ENCODE measurements at places on chromosomes 1 and 21.

DNA sequence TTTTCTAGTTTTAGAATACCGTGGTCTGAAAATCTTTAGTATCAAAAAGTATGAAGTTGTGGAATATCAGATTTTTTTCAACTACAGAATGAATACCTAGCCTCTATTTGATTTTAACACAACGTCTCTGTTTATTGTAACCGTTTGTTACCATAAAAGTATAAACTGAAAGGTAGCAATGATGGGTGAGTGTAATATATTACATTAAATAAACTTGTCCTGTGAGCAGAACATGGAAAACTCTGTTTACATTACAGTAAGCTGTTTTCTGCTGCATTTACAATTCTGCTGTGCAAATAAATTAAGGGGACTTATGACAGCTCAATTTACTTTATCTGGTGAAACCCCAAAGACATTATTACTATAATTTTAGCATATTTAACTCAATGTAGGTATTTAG lies 62.5 kb downstream of the CHRM3 start:
- no peak for DNase-seq

GRCh38 chr1:218693599-218693998 lies 348.5 kb downstream of the TGFB2 start:
- DNase-seq, result no peak

GRCh38 chr1:202319381-202320080 lies 22.2 kb downstream of the UBE2T start:
- no peak for DNase-seq

GRCh38 chr1:34779962-34780361 lies 1.1 kb upstream of the GJB3 start:
- DNase-seq, result no peak

GRCh38 chr1:152479792-152480595 lies 30.6 kb upstream of the LCE5A start:
- DNase-seq, result peak; percentile 89

- no peak for DNase-seq
These were observed 11.1 kb upstream of the CHI3L1 start for GRCh38 chr1:203197625-203198024.
